Caki2 (cell line): ENCODE measurements at places on chromosomes 4 and X.
A peak's percentile ranks its signal among the peaks of the same experiment; 100 is the strongest.

DNA sequence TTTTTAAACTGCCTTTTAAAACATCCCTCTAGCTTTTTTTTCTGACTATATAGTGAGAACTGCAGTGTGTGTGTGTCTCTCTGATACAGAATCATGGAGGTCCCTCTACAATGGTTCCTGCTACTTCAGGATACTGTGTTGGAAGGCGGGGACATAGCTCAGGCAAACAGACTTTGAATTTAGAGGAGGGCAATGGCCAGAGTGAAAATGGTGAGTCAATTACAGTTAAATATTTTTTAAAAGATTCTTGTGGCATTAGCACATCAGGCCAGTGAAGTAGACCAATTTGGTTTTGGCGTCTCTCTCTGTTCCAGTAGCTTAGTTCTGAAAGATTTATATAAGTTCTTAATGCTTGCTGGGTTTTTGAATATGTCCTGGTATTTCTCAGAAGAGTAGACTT is 47.1 kb downstream of the ALG13 start:
- peak; percentile 10 for DNase-seq

DNA sequence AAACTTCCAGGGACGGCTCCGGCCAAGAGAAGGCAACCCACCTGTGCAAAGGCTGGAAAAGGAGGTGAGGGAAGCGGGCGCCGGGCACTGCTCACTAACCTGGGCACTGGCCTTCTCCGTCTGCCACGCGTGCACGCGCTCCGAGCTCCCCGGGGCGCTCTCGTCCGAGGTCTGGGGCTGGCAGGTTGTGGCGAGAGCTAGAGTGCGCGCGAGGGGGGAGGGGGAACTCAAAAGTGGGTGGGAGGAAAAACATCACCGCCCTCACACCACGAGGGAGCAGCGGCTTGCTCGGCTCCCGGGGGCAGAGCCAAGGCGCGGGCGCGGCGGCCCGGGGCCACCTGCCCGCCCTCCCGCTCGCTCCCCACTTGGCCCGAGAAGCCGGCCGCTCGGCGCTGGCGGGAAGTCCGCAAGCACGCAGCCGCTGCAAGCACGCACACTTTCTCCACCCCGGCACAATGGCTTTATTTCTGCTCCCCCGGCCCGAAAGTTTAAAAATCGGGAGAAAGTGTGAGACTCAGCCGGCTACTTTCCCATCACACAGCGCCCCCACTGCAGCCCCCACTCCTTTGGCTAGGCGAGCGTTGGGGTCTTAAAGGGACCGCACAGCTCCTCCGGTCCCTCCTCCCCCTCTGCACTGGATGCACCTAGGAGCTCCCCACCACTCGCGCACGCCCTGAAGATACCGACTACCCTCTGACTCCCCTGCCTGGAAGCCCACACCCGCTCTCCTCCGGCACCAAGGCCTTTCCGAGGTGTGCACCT is at the start of gene CHRDL1:
TSS of gene CHRDL1 (minus strand) at position 173 of the 762 bp plus-strand sequence. CDS start 3,636 bp downstream, outside the sequence.
- peak; percentile 19 for DNase-seq

- DNase-seq = no peak
Measured at GRCh38 chr4:67700116-67700737, 728 bp downstream of the UBA6 start.

GRCh38 chrX:24658421-24658820 is 11.3 kb upstream of the PCYT1B start:
- DNase-seq = no peak

GRCh38 chr4:81152839-81153713 is 61.9 kb downstream of the PRKG2 start:
- no peak for DNase-seq

- DNase-seq = peak; percentile 76
Measured at GRCh38 chrX:119410027-119410819, 11.1 kb downstream of the SLC25A43 start.

DNA sequence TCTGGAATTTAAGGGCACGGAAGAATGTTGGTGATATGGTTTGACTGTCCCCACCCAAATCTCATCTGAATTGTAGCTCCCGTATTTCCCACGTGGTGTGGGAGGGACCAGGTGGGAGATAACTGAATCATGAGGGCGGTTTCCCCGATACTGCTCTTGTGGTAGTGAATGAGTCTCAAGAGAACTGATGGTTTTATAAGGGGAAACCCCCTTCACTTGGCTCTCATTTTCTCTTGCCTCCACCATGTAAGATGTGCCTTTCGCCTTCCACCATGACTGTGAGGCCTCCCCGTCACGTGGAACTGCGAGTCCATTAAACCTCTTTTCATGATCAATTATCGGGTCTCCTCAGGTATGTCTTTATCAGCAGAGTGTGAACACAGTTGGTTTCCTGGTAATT is 25.6 kb upstream of the DHRSX start:
- no peak for DNase-seq
